ENCODE measurements at places on chromosomes 3 and 15.

GRCh38 chr3:103767635-103768034, 1332.8 kb downstream of the ZPLD1 start:
- no peak for DNase-seq

DNA sequence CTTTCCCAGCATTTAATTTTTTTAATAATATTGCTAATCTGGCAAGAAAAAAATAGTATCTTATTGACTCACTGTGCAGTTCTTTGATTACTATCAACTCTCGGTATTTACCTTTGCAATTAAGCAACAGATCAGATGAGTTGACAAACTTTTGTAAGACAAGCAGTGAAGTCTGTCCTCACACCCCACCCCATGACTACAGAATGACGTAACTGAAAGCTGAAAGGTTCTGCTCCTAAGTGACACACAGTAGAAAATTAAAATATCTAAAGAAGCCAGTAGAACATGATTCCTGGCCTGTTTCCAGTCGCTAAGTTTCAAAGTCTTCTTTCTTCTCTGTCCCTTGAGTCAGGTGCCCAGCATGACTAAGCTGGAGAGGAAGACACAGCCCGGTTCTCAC, 135.5 kb downstream of the STT3B start:
- DNase-seq, result no peak

GRCh38 chr3:62134061-62134496, 239.3 kb downstream of the FEZF2 start:
- DNase-seq, result no peak

- no peak for DNase-seq
Observed at GRCh38 chr3:157467200-157467599, 30.6 kb downstream of the PTX3 start.

DNA sequence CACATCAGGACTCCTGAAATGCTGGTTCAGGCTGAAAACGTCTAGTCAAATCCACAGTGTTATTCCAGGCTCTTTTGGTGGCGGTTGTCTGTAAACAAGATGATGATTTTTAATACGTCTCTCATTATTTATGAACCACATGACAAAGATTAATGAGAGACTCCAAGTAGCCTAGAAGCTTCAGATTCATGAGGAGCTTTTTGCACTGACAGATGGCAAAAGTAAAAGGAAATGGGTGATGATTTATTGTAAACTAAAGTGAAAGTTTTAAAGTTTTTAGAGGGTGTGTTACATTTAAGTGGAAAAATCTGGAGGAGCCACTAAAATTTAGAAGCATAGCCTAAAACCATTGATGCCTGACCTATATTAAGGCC, 77.0 kb downstream of the BBX start:
- DNase-seq, result no peak

GRCh38 chr3:156396851-156397250, 158.1 kb downstream of the SSR3 start:
- no peak for DNase-seq

DNA sequence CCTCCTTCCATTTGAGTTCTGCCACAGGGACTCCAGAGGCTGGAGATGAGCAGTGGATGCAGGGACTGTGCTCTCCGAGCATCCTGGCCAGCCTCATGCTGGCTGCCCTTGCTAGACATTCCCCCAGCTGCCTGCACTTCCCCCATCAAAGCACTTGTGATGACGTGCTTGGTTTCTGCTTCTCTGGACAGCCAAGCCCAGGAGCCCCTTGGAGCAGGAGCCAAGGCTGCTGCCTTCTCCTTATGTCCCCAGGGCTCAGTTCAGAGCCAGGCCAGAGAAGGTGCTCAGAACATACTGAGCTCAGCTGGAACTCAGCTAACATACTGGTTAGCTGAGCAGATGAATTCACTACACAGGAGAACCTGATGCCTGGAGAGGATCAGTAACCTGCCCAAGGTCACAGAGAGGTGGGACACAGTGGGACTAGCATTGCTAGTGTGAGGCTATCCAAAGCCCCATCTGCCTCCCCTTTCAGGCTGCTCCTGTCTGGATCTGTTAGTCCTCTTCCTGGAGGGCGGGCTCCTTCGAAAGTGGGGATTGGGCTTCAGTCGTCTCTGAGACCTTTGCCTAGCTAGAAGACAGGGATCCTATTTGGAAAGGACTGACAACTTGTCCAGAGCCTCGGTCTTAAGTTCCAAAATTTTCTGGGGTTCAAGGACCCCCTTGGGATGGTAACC, 4.3 kb downstream of the PCBP4 start:
- DNase-seq, result peak; percentile 55

- no peak for DNase-seq
Observed at GRCh38 chr3:187000711-187001151, 70.4 kb downstream of the ST6GAL1 start.

- no peak for DNase-seq
Observed at GRCh38 chr3:184538666-184539431, 22.7 kb upstream of the EPHB3 start.

- DNase-seq, result no peak
Observed at GRCh38 chr3:129428007-129428375, 445 bp downstream of the EFCAB12 start.

DNA sequence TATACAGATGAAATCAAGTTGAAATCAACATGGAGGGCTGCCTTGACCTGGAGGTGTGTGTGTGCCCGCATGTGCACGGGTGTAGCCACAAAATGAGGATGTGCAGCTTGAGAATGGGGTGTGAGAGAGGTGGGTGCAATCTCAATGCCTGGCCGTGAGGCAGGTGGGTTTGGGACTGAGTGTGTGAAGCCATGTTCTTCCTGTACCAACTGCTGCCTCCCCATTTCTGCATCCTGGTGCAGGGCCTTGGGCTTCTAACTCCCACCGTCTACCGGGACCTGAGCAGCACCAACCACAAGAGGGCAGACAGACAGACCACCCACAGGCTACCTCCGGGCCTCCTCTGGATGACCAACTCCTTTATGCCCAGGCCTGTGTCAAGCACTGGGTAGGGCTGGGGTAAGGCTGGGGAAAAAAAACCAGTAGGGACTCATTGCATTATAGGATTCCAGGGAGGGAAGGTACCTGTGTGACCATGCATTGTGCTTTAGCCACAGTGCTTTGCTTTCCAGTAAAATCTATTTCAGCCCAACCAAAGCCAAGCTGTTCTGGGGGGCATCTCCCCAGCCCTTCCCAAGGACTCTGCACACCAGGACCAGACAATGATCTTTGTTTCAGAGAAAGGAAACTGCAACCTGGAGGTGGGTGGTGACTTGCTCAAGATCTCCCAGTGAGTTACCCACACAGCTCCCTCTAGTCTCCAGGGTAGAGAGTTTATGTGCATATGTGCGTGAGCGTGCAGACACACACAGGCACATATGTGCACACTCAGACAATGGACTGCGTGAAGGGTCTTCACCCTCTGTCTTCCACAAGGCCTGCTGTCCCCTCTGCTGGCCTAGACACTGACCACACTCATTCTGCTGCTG, 162.2 kb upstream of the TLE3 start:
- DNase-seq, result no peak

- peak; percentile 73 for DNase-seq
Observed at GRCh38 chr15:60660290-60661051, 181.5 kb upstream of the ICE2 start.

GRCh38 chr3:168071591-168072322, 24.0 kb downstream of the GOLIM4 start:
- no peak for DNase-seq

DNA sequence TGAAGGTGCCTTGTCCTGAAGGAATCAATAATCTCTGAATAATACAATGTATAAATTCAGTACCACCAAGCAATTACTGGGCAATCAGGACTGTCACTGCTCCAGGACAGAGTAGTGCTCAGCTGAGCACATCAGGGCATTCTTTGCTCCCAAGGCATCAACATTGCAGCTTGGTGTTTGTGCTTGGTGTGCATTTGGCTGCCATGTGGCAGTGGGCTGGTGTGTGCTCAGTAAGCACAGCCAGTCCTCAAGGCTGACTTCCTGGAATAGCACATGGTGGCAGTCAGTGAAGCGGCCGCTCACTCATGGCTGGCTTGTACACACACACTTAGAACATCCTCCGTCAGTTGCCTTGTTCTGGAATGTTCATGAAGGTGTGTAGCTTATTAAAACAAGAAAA, 217.0 kb downstream of the EPHB1 start:
- DNase-seq, result no peak

- no peak for DNase-seq
Observed at GRCh38 chr3:32257641-32258438, 19.4 kb downstream of the CMTM8 start.

DNA sequence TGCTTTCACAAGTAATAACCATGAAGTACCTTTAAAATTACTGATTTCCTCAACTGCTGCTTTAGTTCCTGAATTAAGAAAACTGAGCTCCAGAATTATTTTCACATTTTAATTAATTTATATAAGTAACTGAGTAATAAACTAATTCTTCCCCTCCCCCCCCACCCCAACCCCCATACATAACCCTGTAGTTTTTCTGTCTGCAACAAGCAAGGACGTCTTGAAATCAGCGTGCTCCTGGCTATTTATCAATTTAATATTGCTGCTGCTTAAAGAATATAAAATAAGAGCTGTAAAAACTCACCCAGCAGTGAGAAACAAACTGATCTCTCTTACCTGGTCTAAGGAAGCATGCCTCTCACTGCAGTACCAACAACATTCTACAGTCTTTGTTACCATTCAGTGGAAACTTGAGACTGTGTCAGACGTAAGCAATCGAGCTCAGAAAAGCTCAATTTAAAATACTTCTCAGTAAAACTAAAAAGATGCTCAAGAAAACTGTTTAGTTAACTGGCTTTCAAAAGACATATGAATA, 121.0 kb downstream of the TFDP2 start:
- no peak for DNase-seq

DNA sequence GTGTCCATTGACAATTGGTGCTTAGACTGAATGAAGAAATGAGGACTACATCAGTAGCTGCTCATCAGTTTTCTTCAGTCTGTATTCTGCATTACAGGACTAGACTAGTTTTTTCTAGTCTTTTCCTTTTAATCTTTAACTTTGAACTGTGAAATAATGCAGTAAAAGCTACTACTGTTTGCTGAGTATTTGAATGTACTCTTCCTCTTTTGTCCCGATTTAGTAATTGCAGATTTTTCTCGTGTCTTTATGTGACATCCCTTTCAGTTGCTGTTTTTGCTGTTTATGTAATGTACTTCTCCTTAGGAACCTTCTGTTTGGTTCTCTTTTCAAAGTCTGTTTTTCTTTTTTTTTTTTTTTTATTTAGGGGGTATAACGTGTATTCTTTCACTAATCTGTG, 17.4 kb downstream of the MFSD1 start:
- DNase-seq, result no peak

DNA sequence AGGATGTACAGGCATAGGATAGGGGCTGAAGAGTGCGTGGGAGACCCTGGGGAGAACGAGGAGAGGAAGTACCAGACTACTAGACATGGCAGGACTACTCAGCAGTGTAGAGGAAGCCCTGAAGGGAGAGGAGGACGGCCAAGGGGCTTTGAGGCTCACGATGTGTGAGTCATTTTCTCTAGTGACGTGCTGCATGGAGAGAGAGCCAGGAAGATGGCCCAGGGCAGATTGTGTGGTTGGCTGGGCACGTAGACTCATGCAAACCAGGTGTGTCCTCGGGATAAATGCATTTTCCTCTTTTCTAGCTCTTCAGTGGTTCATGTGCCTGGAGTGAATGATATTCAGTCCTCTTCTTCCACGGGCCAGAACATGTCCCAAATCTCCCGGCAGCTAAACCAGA, 115.0 kb upstream of the ABHD17C start:
- DNase-seq, result no peak

DNA sequence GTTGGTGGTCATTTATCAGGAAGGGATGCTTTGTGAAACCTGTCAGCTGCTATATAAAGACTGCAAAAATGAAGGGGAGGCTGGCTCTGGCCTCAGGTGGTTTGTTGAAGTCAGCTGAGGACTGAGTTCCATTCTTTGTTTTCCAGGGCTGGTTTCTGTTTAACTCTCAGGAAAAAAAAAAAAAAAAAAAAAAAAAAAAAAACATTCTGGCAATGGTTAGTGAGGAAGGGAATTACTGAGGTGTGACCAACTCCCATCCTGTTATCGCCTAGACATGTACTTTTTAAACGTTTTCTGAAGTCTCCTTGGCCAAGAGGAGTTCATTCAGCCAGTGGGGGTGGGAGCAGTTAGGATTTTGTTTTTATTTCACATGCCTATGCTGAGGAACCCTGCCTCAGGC, 316.3 kb downstream of the OXSM start:
- no peak for DNase-seq

GRCh38 chr3:196546537-196546936, 21.8 kb downstream of the WDR53 start:
- no peak for DNase-seq

GRCh38 chr3:37907906-37908305, 46.2 kb downstream of the CTDSPL start:
- no peak for DNase-seq

- no peak for DNase-seq
Observed at GRCh38 chr3:43699864-43700263, 9.1 kb downstream of the ABHD5 start.

- peak; percentile 86 for DNase-seq
Observed at GRCh38 chr3:73490453-73491286, 134.1 kb downstream of the PDZRN3 start.

DNA sequence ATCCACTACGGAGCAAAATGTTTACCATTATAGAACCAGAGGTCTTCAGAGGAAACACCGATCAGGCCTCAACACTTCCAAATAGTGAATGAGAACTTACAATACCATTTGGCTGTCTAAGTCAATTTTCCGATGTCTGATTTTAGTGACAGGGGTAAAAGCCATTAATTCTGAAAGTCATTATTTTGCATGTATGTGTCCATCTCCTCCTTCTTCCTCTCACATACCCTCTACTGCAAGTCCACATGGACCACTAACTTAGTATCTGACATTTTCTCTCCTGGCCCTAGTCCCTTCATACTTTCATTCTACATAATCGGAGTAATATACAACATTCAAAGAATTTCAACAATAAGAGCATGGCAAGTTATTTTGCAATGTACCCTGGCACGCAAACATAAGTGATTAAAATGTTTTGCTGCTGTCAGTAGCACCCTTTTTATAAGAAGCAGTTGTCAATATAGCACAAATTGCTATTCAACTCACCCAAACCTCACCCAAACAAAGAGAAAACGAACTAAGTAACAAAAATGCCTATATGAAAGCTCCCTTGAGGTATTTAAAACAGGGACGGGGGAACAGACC, 1.9 kb downstream of the TOP2B start:
- DNase-seq, result no peak

GRCh38 chr3:147411815-147412241, 2.7 kb downstream of the ZIC1 start:
- DNase-seq, result no peak

- DNase-seq, result no peak
Observed at GRCh38 chr15:99613481-99613880, 47.7 kb downstream of the MEF2A start.

All from ovary (tissue), 10 donors.